HFFc6 (cell line): ENCODE measurements at places on chromosomes 1 and 21. TPM values are rescaled to one million over a fixed set of nuclear protein-coding genes. Genes with fewer than 3 reads are reported as not detected.

DNA sequence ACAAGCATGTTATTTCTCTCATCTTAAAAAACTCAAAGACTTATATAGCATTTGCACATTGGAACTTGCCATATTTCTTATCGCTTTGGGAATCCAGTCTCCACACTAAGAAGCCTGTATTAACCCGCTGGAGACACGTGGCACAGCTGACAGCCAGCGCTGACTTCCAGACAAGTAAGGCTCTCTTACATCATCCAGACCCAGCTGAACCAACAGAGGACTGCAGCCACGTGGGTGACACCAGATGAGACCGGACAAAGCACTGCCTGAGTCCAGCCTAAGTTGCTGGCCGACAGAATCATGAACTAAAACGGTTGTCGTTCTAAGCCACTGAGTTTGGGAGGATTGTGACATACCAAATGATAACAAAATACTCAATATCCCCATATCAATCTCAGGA, 6.3 kb upstream of the CD247 start:
- no peak for DNase-seq
- peaks cover 33% of the 10 kb centered on the region for H3K27me3 ChIP-seq
- H3K36me3 ChIP-seq: no peaks in the 10 kb centered on the region
- no peak overlapping the region for H3K27ac ChIP-seq
- H3K4me3 ChIP-seq: no peak overlapping the region

GRCh38 chr1:6612641-6613360, 730 bp upstream of the PHF13 start:
- H3K4me3 ChIP-seq: peak overlapping the region; percentile 95
- H3K4me1 ChIP-seq: peaks cover 36% of the 10 kb centered on the region
- H3K27me3 ChIP-seq: no peaks in the 10 kb centered on the region; the same call in 1 of the 2 replicates
- peaks cover 3% of the 10 kb centered on the region; the same call in 1 of the 2 replicates for H3K36me3 ChIP-seq

DNA sequence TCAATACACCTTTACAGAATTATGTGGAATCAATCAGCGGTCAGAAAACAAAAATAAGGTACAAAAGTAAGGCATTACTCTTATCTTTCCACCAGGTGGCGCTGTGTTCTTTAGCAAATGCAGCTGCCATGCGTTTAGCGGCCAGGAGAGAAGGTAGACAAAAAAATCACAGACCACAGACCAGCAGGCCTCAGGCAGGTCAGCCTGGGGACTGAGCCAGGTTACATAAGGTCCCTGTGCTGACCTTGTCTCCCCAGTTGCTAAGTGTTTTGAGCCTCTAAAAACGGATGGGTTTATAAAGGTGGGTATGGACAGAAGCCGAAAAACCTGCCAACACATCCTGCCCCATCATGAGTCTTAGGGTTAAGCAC, 2.8 kb downstream of the RGS16 start:
- H3K27ac ChIP-seq: no peak overlapping the region
- H3K4me3 ChIP-seq: no peak overlapping the region
- peaks cover 19% of the 10 kb centered on the region for H3K4me1 ChIP-seq
- DNase-seq: peak; percentile 63
- H3K36me3 ChIP-seq: no peaks in the 10 kb centered on the region

- no peak overlapping the region for H3K4me3 ChIP-seq
- no peak for DNase-seq
- peaks cover 9% of the 10 kb centered on the region for H3K36me3 ChIP-seq
- H3K27ac ChIP-seq: no peak overlapping the region
These were observed 42.9 kb downstream of the RCAN1 start for GRCh38 chr21:34571994-34572393.

DNA sequence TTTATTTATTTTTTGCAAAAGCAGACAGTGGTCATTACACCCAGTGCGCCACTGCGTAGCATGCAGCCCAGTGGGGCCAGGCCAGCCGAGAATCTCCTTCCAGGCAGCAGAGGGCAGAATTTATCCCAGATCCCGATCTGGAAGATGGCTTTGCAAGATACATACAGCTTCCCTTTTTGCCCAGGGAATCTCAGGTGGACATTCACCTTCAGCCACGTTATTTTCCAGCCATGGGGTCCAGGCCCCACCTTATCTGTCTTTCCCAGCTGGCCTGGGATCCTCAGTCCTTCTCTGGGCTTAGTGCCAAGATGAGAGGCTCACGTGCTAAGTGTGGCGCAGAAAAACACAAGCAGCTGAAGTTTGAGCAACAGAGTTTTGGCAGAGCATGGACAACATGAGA, 123.6 kb downstream of the AJAP1 start:
- H3K27ac ChIP-seq: no peak overlapping the region
- H3K4me3 ChIP-seq: no peak overlapping the region
- H3K36me3 ChIP-seq: no peaks in the 10 kb centered on the region; the same call in 1 of the 2 replicates
- DNase-seq: no peak

The ESPN gene
- not detected in 3 replicates for total RNA-seq

The HSD3B2 gene
- not detected in 2 replicates for total RNA-seq

The SPRR1A gene
- total RNA-seq: not detected in 3 replicates

The IL12RB2 gene
- total RNA-seq: not detected in 3 replicates

The DNM3 gene
- 0.38 to 0.56 TPM (median 0.48 TPM) in 3 replicates for total RNA-seq
